ENCODE measurements at places on chromosomes 2 and 18.

DNA sequence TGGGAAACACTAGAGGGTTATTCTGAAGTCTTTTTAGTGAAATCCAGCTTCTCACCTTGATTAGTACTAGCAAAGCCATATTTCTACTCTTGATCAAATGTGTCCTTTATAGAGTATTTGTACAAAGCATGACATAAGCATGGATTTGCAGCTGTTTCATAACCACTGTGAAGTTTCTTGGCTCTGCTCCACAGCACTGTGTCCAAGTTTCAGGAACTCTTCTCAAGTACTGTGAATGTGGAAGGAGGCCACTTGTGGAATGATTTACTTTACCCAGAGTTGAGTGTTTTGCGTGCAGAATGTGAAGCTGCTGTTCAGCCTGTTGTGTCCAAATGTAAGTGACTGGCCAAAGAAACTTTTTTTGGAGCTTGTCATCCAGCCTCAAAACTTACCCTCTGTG is 16.2 kb upstream of the MAPRE2 start:
- DNase-seq, result no peak

DNA sequence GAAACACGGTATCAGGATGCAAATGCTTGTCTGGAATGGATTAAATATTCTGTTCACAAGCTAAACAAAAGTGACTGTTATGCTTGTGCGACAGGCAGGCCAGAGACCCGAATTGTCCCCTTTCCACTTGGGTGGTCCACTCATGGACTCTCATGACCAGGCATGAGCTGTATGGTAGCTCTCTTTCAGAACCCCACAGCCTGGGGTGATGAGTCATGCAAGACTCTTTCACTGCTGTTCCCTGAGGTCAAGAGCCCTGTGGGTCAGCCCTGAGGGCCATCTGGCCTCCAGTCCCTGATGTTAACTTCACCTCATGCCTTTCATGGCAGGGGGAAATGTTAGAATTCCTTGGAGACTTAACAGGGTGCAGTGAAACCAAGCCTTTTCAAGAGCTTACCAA is 13.7 kb upstream of the SAP130 start:
- DNase-seq, result no peak

DNA sequence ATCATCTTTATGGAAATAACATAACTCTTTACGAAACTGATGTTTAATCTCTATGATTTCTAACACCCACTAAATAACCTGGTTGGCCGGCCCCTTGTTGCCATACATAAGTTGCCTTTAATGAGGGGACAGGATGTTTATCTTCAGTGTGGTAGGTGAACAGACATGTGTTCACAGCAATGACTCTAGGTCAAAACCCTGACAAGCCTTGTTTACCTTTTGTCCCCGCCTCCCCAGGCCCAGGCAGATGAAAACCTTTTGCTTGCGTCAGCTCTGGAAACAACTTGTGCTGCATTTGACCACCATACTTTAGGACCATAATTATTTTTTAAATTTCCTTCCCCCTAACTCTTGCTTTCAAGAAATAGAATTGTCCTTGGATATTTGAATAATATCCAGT is 2.9 kb upstream of the DSG4 start:
- DNase-seq, result no peak

GRCh38 chr2:64919261-64919660 is 69.9 kb upstream of the SLC1A4 start:
- DNase-seq, result no peak

DNA sequence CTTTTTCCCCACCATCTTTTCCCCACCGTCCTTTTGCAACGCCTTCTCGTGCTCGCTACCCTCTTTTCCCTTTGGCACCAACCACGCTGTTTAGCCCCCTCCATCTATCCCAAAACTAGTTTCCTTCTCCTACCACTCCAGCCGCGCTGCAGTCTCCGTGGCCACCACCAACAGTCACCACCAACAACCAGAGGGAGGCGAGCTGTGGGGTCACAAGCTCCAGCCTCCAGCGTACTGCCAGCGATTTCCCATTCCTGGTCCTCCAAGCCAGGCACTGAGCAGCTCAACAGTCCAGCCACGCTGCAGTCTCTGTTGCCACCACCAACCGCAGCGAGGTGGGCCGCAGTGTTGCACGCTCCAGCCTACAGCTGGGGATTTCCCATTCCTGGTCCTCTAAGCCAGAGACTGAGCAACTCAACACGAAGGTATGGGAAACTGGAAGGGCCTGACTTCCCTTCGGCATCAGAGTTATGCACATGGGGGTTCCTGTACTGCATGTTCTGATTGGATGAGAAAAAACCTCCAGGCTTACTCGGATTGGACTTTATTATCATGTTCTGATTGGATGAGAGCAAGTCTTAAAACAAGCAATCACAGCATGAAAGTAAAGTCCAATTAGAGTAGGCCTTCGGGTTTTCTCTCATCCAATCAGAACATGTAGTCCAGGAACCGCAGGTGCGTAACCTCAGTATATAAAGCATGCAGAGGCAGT is 42.3 kb upstream of the IMP4 start:
- DNase-seq, result no peak

GRCh38 chr2:58146707-58147106 is 94.4 kb downstream of the FANCL start:
- DNase-seq, result no peak

DNA sequence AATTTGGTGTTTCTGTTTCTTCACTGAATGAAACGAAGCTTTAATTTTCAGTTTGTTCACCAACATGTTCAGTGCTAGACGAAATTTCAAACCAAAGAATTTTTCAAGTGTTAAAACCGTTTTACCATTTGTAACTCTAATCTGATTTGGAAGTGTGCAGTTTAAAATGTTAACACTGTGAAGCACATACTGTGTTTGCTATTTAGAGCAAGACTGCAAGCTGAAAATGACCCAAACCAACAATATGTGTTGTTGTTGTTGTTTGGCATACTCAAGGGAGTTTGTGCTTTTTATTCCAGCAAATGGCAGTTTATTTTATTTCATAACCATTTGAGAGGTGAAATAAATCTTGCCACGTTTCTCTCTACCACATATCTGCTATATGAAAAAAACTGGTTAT is 128.4 kb upstream of the CDH7 start:
- no peak for DNase-seq

GRCh38 chr18:23273443-23273966 is 138.2 kb downstream of the CABLES1 start:
- DNase-seq, result no peak

DNA sequence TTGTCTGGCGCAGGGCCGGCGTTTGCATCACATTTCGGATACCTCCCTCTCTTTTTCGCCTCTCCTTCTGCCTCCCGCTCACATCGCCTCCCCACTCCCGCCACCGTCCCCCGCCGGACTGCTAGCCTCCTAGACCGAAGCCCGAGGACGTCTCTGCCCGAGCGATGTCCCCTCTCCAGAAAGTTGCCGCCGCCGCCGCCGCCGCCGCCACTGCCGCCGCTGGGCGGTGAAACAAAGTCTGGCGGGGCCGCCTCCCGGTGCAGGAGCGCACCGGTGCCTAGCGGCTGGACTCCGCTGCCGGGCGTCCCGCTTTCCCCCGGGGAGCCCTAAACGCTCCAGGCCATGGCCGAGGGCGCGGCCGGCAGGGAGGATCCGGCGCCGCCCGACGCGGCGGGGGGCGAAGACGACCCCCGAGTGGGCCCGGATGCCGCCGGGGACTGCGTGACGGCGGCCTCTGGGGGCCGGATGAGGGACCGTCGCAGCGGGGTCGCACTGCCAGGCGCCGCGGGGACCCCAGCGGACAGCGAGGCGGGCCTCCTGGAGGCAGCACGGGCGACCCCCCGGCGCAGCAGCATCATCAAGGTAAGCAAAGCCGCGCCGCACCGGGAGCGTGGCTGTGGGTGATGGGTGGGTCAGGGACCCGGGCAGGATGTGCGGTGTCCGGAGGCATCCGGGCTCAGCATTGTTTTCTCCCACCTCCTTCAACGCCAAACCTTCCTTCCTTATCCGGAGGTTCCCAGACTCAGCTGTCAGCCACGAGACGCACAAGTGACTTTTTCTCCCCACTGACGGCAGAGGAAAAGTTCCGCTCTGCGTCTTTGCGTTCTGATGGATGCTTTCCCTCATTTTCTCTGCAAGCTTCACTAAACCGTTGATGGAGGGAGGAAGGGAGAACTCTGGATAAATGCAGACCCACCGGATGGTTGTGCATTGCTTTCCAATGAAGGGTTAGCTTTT is 643 bp downstream of the PLCL1 start:
- DNase-seq, result peak; percentile 10

- DNase-seq, result no peak
These were observed 58.0 kb upstream of the ITSN2 start for GRCh38 chr2:24418166-24418841.

DNA sequence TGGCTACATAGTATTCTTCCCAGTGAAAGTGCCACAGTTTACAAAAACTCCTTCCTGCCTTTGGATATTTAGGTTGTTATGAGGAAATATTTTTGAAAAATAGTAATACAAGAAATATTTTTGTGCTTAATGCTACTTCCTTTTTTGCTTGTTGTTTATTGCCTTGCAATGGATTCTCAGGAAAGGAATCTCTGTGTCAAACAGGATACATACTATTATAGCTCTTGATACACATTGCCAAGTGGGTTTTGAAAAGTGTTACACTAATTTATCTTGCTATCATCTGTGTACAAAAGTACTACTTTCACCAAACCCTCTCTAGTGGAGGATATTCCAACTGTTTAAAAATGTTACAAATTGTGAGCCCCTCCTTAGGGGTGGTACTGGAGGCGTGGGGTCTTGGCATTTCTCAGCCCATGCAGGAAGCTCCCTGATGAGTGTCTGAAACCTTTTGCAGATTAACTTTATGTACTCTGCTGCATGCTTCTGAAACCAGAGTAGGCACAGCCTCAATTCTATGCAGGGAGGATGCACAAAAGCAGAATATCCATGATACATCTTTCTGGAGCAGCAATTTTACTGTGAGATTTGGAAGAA is 54.5 kb downstream of the EVA1A start:
- DNase-seq, result no peak

DNA sequence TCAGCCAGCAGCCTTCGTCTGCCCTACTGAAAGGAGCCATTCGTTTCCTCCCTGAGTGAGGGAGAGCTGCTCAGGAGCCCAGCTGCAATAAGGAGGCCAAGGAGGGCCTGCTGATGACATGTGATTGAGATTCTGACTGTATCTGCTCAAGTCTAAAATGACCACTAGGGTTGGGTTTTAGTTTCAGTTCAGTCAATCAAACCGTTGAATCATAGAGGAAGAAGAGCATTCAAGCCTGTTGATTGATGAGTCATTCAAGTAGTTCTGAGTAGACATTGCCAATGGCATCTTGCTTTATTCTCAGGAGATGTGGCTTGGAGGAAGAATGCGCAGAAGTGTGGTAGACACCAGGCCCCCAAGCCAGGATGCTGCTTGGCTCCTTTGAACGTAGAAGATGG is 19.9 kb upstream of the BCL2L11 start:
- DNase-seq, result peak; percentile 12

DNA sequence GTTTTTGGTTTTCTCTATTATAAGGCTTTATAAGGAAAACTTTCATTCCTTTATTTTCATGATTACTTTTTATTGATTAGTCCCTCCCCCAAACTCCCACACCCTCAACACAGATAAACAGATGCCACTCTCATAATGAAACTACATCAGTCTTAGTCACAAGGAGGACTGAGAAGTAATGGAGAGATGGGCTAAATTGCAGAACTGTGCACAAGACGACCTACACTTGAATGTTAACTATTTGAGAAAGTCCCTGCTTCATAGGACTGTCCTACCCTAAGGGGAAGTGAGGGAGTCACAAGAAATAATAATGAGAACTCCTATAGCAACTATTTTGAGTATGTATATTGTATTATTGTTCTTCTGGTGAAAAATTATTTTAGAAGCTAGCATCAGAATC is 360.8 kb downstream of the RBM43 start:
- no peak for DNase-seq

- no peak for DNase-seq
These were observed 20.6 kb upstream of the CAVIN2 start for GRCh38 chr2:191867507-191867847.

GRCh38 chr2:168188002-168188401 is 59.4 kb downstream of the STK39 start:
- DNase-seq, result no peak

GRCh38 chr2:18119883-18120282 is 241.4 kb downstream of the KCNS3 start:
- DNase-seq, result no peak

DNA sequence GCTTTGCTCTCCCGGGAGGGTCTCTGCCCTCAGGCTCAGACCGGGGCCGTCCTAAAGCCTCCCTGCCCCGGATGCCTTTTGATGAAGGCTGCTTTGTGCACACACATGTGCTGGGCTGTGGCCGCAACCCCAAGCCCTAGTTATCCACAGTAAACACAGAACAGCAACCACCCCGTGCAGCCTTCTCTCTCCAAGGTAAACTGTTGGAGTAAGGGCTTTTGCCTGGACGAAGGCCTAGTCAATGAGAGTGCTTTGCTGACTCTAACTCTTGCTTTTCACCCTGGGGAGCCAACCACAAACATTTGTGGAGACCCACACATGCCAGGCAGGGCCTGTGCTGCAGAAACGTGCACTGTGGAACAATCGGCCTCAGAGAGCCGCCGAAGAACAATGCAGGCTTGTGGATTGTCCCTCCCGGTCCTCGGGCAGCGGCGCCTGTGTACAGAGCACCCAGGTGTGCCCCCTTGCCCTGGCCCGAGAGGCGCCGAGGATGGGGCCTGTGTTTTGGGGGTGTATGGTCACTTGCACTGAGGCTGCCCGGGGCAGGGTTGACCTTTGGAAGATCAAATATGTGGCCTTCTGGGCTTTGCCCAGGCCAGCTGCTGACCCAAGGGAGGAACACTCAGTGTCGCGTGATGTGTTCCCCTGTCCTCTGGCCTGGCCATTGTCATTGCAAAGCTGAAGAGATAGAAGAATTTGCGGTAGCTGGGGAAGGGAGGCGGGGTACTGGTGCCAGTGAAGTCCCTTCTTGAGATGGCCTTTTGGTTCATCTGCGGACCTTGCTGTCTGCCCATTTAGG is 37.0 kb downstream of the CTIF start:
- DNase-seq, result no peak

- no peak for DNase-seq
These were observed 26.5 kb upstream of the EML4 start for GRCh38 chr2:42142547-42143184.

- DNase-seq, result peak; percentile 18
These were observed 273.6 kb downstream of the HRH4 start for GRCh38 chr18:24734058-24734457.

All from Kasumi-1 (cell line).